ENCODE measurements at places on chromosomes 13 and 19.

- no peak for DNase-seq
Measured at GRCh38 chr13:111511805-111512504, 191.5 kb downstream of the TEX29 start.

GRCh38 chr19:55546822-55547614 lies 1.7 kb upstream of the SBK3 start:
- DNase-seq = peak; percentile 84

- DNase-seq = peak; percentile 32
Measured at GRCh38 chr13:112132619-112133018, 65.7 kb downstream of the SOX1 start.

GRCh38 chr19:41621654-41622053 lies 5.2 kb downstream of the CEACAM4 start:
- no peak for DNase-seq

- DNase-seq = no peak
Measured at GRCh38 chr13:99738626-99739025, 232.9 kb downstream of the ZIC5 start.

DNA sequence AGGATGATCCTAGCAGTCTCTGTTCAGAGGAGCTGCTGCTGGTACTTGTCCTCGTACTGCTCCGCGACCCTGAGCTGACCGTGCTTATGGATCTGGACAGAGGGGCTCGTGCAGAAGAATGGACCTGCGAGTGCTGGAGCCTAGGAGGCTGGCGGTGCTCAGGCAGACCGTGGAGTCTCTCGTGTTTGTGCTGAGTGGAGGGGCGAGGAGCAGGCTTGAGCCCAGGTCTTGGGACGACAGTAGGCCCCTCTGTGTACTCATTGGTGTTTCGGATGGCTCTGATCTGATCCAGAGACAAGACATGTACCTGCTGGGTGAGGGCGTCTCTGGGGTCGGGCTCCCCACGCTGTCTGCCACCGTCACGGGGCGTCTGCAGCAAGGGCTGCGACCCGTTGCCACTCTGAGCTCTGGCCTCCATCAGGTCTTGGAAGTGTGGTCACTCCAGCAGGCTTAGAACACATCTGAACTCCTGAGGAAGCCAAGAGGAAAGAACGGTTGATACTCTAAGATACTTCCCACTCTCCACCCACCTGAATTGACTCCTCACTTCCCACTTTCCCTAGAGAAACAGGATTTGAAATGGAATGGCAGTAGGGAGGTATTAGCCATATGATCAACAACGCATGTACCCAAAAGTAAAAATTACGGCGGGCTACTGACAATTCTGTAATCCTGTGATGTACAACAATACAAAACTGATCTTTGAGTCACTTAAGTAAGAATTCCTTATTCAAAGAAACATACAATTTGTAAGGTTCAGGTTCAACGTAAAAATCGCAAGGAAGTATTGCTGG lies 3.4 kb downstream of the SPRY2 start:
- DNase-seq = no peak

GRCh38 chr19:23366437-23366836 lies 28.8 kb downstream of the ZNF91 start:
- DNase-seq = no peak

DNA sequence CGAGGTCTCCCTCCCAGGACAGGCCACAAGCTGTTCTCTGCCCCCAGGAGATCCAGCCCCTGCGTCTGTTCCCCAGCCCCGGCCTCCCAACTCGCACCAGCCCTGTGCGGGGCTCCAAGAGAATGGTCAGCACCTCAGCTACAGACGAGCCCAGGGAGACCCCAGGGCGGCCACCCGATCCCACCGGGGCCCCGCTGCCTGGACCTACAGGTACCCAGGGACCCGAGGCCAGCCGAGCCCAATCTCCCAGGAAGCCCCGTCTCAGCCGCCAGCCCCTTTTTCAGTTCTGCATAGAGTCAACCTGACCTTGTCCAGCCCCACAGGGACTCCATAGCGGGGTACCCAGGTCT lies 5.9 kb downstream of the PNPLA6 start:
- DNase-seq = no peak

GRCh38 chr19:9786819-9787218 lies 18.3 kb upstream of the ZNF846 start:
- DNase-seq = no peak
